ENCODE measurements at places on chromosomes 7 and 10. TPM values are rescaled to one million over a fixed set of nuclear protein-coding genes. Genes with fewer than 3 reads are reported as not detected.

The GDI2 gene
- 121 TPM for polyA plus RNA-seq

The WDFY4 gene
- 0.52 TPM for polyA plus RNA-seq

The LIPJ gene
- 0.04 TPM for polyA plus RNA-seq

The NKX1-2 gene
- not detected for polyA plus RNA-seq

The MMRN2 gene
- polyA plus RNA-seq, result 15.4 TPM
